ENCODE measurements at places on chromosomes 5 and 9.

- DNase-seq = no peak
Measured at GRCh38 chr5:79628811-79629210, 16.6 kb downstream of the TENT2 start.

DNA sequence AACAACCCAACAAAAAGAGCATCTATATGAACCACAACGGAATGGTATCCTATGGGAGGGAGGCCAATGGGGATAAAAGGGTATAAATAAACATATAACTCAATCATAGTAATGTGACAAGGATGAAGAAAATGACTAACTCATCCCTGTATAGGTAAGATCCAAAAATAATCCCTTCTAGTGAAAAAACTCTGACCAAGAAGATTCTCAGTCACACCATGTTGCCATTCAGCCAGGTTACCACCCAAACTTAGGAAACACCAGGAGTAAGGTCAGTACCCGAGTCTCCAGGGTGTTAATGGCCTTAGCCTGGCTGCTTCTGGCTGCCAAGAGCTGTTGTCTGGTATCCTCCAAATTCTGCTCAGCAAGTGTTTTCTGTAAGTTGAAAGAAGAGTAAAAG lies 32.8 kb downstream of the GOLGA1 start:
- DNase-seq = no peak

DNA sequence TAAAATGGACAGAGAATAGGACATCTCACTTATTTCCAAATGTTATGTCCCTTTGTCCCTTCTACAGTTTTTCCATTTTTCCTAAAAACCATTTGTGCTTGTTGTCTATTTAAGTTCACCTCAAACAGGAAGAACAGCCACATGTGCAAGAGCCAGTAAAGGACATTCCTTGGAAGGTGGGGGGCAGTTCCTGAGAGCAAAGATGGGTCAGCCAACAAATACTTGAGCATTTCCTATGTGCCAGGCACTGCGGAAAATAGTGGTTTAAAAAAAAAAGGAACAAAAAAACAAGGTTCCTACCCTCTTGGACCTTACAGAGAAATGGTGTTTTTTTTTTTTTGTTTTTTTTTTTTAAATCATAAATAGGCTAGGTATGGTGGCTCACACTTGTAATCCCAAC lies 26.8 kb downstream of the ANP32B start:
- peak; percentile 96 for DNase-seq

GRCh38 chr5:100731768-100732167 lies 171.3 kb downstream of the ST8SIA4 start:
- DNase-seq = no peak

DNA sequence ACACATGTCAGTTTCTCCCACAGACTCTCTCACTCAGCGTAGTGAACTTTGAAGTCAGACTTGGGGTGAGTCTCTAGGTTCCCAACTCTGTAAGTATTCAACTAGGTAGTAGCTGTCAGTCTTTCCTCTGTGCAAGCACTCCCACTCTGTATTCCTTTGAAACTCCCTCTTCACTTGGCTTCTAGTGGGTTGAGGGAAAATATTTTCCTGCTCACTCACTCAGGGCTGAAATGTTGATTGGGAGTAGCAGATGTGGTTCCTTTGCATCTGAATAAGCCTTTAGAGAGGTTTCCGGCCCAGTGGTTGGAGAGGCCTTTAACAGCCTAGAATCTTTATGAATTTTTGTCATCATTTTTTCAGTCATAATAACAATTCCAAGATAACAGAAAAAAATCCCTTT lies 18.1 kb upstream of the ARRDC3 start:
- DNase-seq = no peak

DNA sequence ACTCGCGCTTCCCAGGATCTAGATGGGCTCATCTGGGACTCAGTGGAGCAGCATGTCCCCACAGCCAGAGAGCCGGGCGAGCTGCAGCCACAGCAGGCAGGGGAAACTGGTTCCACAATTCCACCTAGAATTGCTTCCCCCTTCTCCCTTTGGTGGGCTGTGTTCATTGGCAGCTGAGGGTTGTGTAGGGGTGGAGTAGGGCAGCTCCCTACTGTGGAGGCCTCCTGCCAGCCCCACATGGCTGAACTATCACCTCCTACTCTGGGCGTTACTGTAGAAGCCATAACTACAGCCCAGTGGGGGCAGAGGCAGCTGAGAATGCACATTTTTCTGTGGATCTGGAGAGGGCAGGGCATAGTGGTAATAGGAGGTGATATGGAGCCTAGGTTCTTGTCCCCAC lies 44.8 kb downstream of the PPARGC1B start:
- no peak for DNase-seq

DNA sequence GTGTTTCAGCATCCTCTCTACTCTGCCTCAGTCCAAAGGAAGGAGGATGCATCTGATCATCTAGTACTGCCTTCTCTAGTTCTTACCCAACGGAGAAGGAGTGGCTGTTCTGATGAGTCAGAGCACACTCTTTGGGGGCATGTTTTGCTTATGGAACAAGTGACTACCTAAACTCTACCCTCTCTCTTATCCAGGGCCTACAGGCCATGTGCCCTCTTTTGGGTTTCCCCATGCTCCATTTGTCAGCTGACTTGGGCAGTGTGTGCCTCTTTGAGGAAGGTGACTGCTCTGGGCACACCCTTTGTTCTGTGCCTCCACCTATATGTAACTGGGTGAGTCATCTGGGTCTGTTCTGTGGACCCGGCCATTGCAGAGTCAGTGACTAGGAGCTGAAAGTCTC lies 89.6 kb upstream of the BNC2 start:
- DNase-seq = no peak

DNA sequence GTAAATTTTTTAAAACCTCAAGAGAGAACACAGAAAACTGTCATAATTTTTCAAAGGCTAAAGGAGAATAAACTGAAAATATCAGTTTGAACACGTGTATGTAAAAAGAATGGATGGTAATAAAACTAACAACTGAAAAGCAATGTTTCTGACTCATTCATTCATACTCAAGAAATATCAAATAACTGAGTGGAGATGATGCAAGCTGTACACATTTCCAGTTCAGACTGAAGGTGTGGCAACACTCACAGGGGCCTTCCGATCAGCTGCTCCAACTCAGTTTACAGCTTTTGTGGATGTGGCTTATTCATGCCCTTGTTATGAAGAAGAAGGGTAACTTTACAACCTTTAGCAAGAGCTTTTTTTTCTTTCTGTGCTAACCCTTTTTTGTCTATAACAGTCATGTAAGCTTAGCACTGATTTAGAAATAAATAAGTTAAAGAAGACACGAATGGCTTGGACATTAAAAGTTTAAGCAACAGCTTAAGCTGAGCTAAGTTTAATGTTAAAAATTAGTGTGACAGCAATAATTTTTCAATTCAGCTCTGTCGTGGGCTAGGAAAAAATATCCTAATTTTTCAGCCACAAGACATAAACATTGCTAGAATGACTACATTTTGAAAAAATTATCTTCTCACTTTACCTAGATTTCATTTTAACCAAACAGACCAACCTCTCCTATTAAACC lies 453.5 kb downstream of the RAB3C start:
- peak; percentile 69 for DNase-seq

- DNase-seq = peak; percentile 5
Measured at GRCh38 chr5:58775701-58776262, 192.9 kb downstream of the RAB3C start.

DNA sequence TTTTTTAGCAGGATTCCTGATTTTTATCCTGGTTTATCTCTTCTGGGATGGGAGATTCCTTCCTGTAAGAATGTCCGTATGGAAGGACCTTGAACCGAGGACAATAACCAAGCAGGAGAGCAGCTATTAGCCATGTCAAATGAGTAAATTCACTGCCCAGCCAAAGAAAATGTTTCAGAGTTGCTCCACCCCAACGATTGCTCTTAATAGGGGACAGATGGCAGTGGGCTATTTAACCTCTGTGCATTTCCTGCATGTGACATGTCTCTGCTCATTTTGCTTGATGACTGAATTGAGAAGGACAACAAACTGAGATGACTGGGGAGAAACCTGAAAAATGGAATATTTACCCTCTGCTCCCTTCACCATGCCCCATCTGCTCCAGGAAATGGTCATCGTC lies 479.9 kb upstream of the ZNF462 start:
- DNase-seq = no peak

DNA sequence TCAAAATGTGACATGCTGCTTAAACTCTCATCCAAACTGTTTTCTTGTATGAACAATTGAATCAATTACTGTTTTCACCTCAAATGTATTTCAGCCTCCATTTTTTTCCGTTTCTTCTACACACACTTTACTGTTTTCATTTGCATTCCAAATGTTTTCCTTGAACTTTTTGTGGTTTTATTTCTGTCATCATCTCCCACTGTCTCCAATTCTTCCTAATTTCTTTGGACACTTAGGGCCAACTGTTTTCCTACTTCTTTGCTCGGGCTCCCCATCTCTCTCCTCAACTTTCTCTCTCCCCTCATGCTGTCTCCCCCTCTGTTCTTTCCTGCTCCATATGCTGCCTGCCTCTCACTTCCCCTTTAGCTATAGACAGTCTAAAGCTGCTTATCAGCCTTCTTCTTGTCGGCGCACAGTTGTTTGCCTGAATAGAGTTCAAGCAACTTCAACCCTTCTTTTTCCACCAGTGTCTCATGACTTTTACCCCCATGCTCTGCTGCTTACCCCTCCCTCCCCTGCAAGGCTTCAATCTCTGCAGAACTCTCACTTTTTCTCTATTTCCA lies 443.4 kb downstream of the DTWD2 start:
- no peak for DNase-seq

DNA sequence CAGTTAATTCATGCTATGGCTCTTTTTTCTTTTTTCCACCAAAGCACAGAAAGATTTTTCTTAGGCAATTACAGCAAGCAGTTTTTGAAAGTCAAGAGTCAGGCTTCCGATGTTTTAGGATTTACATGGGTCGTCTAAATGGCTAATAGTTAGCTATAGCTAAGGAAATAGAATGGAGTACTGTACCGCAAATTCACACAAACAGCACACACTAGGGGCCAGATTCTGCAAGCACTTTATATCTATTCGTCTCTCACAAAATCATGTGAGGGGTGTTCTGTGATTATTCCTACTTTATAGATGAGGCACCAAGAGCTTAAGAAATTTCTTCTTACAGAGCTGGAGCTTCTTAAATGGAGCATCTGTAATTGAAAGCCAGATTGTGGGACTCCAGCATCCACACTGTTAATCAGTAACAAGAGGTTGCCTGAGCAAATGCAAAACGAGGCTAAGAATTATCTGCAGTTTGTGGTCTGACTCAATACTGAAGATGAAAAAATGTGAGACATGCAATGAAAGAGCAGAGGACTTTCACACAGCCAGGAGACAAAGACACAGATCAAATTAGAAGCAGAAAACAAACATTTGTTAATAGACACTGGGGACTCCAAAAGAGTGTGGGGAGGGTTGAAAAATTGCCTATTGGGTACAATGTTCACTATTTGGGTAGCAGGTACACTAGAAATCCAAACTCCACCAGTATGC lies 62.7 kb upstream of the CTXN3 start:
- DNase-seq = no peak
